ENCODE measurements at places on chromosomes 4 and X.

- no peak for DNase-seq
These were observed 75.4 kb downstream of the DCHS2 start for GRCh38 chr4:154416190-154416547.

GRCh38 chr4:99103166-99103565 is 14.6 kb upstream of the ADH5 start:
- DNase-seq, result no peak

GRCh38 chr4:16959305-16959704 is 60.9 kb upstream of the LDB2 start:
- DNase-seq, result no peak

DNA sequence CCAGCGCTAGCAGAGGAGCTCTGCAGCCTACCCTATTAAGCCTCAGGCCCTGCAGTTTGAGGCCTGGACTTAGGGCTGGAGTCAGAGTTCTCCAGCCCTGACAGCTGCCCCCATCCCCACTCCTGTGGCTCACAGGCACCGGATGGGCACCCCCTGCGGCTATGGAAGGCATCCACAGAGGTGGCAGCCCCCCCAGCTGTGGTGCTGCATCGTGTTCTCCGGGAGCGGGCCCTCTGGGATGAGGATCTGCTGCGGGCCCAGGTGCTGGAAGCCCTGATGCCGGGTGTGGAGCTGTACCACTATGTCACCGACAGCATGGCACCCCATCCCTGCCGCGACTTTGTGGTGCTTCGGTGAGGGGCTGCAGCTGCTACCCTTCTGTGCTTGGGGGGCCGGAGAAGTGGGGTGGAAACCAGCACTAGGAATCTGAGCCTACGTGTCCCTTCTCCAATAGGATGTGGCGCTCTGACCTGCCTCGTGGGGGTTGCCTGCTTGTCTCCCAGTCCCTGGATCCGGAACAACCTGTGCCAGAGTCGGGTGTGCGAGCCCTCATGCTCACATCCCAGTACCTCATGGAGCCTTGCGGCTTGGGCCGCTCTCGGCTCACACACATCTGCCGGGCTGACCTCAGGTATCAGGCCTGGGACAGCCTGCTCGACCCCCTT is 76.2 kb downstream of the STARD8 start:
- no peak for DNase-seq

DNA sequence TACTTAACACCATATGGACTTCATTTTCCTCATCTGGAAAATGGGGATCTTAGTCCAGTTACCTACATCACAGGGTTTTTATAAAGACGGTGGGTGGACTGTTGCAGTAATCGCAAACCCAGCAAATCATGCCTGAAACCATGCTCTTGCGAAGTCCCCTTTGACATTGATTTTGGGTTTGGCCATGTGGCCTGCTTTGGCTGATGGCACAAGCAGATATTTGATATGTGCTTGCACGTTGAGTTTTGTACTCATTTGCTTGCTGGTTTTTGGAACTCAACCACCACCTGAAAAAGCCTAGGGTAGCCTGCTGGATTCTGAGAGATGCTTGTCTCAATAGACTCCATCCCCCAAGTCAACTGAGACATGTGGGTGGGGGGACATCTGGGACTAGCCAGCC is 14.4 kb upstream of the KLHL2 start:
- no peak for DNase-seq

DNA sequence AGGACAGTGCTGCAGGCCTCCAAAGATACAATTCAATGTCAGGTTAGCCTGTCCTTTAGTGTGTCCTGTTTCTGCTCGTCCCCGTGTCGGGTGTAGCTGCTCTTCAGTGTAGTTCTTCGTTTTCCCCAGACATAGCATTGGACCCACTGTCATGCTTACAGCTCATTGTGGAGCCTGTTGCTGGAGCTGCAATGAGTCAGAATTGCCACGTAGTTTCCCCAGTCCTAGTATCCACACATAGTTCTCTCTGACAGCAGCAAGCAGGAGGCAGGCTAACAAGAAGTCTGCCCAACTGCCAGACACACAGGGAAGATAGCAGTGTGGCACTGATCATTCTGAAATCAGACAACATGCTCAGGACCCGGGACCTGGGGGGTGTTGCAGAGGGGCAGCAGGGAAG is 49.2 kb downstream of the MOSPD2 start:
- DNase-seq, result no peak

- DNase-seq, result no peak
These were observed 5.3 kb upstream of the TRMT2B start for GRCh38 chrX:101057093-101057714.

GRCh38 chrX:132758759-132759158 is 199.7 kb downstream of the HS6ST2 start:
- no peak for DNase-seq

DNA sequence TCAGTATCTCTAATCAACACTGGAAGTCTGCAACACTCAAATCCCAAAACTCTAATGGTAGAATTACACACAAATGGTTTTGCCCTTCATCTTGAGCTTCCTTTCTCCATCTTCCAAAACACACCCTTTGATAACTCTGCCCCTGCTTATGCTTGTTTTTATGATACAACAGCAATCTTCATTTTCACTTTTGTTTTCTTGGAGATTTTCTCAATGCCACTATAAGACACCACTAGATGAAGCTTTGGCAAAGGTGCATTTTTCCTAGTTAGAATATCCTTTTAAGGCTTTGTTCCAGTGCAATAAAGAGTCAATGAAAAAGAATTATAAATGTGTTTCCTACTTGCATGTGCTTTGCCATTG is 472.4 kb upstream of the NWD2 start:
- DNase-seq, result no peak

DNA sequence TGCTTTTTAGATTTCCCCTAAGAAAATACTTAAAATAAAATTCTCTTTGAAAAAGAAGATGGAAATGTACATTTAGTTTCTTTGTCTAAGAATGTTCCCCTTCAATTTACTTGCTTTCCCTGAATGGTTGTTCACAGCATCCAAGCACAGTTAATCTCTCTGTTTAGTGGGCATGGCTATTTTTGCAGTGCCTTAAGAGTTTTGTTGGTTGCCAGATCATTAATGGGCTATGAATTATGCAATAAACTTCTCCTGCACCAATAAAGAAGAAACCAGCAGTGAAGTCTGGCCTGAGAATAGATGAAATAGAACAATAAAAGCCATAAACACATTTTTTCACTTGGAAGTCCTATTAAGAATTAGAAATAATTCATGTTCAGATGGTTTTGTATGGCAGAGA is 980.4 kb upstream of the IGFBP7 start:
- DNase-seq, result no peak

DNA sequence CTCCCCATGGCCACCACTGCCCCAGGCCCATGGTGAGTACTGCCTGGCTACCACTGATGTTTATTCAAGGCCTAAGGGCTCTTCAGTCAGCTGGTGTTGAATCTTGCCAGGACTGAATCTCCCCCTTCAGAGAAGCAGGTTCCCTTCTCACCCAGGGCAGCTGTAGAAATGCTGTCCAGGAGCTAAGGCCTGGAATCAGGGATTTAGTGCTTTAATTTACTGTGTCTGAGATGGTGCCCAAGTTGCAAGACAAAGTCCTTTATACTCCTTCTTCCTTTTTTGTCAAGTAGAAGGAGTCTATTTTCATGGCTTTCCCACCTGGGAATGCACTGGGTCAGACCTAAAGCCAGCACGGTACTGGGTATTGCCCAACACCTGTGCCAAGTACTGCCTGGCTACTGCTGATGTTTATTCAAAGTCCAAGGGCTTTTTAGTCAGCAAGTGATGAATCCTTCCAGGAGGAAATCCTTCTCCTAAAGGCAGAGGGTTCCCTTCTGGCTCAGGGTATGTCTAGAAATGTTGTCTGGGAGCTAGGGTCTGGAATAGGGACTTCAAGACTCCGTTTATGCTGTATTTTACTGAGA is 117.6 kb upstream of the ATOH1 start:
- DNase-seq, result no peak

Measured in vagina (tissue), 2 donors.